ENCODE measurements at places on chromosomes 2 and 18.

DNA sequence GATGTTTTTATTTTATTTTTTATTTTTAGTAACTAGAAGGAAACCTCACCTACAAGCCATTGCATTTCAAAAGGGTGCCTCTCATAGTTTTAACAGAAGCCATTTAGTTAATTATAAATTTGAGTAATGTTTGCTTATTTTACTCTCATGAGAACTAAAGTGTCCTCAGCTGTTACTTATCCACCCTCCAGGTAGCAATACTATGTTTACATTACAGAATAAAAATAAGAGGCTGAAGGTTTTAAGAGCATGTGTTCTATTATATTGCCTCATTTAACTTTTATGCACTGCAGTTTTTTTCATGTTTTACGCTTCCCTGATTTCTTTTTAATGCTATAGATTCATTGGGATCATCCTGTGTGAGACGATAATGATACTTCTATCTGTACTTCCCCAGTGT, 235.5 kb downstream of the THSD7B start:
- no peak for DNase-seq

DNA sequence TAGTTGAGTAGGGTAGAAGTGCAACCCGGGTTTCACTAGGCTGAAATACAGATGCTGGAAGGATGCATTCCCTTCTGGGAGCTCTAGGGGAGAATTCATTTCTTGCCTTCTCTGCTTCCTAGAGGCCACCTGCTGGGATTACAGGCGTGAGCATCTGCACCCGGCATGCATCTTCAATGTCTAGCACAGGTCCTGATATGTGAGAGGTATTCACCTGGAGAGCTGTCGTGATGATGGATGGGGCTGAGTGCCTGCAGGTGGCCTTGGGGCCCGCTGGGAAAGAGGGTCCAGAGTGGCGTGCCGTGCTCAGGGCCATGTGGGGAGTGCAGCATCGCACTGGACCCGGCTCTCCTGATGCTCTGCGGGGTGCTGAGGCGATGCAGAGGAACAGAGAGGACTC, 6.6 kb upstream of the NTSR2 start:
- DNase-seq: no peak

DNA sequence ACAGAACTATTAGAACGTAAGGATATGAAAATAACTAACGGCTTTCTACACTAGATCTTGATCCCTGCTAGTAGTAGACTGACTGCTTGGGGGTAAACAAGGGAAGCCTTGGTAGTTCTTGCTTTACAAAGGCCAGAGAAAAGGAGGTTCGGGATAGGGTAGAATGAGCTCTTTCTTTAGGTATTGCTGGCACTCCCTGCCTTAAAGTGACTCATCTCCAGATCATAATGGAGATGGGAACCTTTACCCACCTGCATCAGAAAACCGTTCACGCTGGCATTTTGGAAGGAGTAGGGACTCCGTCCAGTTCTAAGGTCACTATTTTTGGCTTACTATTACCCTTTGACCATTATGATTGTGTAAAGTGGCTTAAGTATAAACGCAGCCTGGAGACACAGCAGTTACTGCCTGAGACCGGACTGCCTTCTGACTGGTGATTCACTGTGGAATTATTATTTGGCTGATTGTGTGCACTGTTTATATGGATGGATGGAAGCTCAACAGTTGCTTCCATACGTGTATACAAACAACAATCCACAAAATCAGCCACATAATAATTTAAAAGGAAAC, 482.5 kb downstream of the STK39 start:
- no peak for DNase-seq

DNA sequence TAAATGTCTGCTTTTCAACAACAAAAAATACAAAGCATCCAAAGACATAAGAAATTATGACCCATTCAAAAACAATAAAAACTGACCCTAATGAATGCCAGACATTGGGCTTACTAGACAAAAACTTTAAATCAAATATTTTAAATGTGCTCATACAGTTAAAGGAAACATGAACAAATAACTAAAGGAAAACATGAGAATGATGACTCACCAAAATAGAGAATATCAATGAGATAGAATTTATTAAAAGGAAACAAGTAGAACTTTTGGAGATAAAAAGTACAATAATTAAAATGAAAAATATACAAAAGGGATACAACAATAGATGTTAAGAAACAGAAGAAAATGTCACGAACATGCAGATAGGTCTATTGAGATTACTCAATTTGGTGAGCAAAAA, 110.6 kb downstream of the TRABD2A start:
- no peak for DNase-seq

DNA sequence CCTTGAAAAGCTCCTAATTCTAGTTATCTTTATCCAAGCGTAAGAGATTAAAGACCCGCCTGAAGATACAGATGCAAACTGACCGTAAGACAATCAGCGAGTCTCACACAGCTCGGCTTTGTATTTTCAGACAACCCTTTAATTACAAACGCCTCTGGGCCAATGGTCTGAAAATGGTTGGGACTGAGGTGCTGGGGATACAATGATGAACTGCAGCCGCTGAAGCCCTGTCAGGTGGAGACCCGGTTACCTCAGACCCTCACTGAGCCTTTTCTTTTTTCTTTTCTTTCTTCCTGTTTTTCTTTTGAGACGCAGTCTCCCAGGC, 715 bp upstream of the CFAP36 start:
- DNase-seq: no peak

DNA sequence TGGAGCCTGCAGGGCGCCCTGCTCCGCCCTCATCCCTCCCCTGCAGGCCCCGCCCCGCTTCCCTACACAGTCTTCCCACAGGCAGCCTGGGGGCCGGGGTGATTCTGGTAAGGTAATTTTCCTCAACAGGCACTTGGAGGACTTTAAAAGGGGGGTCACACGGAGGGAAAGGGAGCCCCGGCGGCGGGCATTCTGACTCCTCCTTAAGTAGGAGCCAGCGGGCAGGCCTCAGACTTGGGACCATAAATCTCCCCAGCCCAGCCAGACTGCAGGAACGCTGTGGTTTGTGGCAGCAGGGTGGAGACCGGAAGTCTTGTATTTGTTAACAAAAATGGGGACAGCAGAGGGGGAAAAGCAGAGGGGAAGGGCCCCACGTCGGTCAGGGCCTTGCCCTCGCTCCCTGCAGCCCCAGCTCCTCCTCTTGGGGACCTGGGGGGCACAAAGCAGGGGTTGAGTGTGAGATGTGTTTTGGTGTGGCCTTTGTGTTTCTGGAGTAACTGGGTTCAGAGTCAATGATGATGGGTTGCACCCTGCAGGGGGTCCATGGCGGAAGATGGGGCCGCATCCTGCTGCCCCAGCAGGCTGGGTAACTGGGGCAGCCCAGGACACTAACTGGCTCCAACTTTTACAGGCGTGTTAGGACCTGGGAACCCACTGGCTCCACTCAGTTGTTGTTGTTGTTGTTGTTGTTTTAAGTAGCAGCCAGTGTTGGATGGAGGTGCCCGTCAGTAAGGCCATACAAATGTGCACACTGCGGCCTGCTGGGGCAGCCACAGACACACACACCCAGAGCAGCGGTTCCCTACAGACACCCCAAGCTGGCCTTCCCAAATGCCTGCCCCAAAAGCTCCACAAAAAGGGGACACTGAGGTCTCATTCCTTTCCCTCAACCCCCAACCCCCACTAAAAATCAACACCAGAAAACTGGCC, 27.7 kb downstream of the SMAD7 start:
- peak; percentile 47 for DNase-seq

DNA sequence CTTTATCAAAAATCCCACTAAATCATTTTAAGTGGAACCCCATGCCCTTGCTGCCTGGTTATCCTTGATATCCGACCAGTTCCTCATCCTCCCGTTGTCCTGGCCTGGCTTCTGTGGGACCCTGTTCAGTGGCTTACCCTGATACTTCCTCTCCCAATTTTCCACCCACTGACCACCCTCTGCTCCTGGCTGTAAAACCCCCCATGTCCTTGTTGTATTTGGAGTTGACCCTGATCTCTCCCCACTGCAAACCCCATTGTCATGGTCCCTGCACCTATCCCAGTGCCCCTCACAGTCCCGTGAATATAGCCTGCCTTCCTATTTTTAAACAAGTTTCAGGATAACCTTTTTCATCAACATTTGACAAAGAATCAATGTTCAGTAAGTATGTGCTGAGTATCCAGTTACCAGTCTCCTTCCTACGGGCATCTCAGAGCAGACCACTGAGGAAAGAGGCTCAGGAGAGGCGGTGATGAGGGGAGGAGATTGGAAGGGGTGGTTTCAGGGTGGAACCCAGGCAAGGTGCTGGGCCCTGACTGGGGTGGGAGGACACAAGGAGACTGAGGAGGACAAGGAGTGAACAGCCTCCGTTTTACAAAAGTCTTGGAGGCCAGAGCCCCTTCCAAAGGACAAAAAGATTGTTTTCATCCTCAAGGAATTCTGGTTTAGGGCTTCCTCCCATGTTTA, 131.8 kb downstream of the PXDN start:
- no peak for DNase-seq

- no peak for DNase-seq
Observed at GRCh38 chr2:54977149-54977548, 73.1 kb downstream of the RTN4 start.

DNA sequence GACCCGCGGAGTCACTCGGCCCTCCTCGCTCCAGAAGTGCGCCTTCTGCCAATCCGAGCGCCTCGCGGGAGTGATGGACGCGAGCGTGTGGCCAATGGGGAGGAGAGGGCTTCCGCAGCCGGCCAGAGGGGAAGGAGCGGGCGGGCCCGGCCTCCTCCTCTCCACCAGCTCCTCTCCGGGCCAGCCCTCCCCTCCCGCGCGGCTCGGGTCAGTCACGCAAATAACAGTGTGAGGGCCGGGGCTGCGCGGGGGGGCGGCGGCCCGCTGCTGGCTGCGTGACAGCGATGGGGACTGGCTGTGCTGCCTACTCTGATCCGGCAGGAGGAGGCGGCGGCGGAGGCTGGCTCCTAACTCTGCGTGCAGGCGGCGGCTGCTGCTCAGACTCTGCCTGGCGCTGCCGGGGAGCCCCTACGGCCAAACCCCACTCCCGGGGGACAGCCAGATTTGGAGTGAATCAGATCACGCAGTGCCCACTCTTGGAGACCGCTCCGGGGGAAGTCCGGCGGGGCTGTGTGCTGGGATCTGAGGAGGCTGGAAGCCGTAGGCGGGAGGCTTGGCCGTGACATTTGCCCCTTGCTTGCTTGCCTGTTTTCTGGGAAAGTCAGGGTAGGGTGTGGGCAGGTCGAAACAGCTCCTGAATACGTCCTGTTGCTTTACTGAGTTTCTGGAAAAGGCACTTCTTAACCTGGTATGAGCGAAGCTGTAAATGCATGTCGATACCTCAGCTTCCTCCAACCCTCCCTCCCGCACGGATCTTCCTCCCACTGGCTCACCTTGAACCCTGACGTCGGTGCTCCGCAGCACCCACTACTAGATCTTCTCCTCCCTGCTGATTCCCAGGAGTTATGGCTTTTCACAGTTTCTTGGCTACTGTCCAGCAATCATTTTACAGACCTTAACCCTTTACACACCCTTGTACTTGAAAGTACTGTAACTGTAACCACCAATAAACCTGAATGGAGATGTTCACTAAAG, 97.9 kb upstream of the SERTAD2 start:
- DNase-seq: peak; percentile 99

- DNase-seq: no peak
Observed at GRCh38 chr2:45397292-45397691, 213.8 kb downstream of the SRBD1 start.

- no peak for DNase-seq
Observed at GRCh38 chr2:3982160-3982559, 278.8 kb downstream of the DCDC2C start.

- peak; percentile 5 for DNase-seq
Observed at GRCh38 chr2:16226943-16227664, 286.8 kb downstream of the MYCN start.

DNA sequence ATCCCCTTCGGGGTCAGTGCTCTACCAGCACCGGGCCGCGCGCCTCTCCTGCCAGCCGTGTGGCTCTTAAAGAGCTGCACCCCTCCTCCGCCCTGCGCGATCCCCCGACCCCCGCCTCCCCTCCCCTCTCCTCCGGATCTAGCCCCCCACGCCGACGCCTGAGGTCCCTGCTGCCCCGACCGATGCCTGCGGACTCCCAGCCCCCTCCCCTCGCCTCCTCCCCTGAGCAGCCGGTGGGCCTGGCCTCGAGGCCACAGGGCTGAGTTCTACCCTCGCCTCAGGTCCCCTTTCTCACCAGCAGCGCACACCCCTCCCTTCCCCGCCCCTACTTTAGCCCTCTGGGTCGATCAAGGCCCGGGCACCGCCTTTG, 5.8 kb upstream of the SIX3 start:
- DNase-seq: no peak

DNA sequence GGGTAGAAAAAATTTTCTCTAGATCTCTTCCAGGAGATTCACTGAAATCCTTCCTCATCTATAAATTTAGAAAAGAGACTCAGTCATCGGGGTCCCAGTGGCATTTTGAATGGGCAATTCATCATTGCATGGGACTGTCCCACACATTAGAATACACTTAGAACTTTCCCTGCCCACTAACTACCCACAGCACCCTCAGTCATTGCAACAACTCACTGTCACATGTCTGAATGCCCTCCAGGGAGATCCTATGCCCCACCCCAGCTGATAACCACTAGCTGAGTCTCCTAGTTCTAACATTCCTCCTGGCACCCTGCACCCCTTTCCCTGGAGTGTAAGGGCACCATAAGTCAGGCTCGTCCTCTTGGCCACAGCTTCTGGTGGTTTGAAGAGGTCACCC, 89.6 kb downstream of the INSIG2 start:
- DNase-seq: no peak

DNA sequence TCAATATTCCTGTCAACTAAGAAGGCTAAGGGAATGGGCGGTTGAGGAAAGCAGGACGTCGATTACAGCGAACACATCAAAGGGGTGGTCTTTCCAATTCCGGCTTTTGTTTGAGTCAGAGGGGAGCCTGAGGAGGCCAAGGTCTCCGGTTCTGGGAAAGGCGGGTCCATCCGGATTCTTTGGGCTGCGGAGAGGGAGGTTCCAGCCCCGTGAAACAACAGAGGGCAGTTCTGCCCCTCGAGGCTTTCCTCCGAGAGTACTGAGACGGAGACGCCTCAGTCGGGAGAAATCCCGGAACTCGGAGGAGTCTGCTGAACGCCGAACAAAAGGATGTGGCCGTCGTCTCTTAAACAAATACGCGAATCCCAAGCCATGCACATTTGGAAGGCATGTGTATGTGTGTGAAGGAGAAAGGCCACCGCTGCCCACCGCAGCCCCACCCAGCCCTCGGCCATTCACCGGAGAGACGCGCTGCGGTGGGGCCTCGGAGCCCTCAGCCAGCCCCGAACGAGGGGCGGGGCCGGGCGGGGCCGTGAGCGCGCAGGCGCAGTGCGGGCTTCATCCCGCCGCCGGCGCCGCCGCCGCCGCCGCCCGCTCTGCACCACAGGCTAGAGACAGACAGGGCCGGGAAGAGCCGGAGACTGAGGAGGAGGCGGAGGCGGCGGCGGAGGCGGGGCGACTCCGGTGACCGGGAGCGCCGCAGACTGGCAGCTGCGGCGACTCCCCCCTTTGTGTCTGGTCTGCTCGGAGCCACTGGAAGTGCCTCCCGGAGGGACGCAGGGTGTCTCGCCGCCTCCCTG, at the start of gene BMPR2:
Gene BMPR2 (plus strand): TSS at position 719 of the 800 bp plus-strand sequence. CDS start 1,148 bp downstream, outside the sequence.
- DNase-seq: peak; percentile 92

GRCh38 chr2:206820807-206821206, 55.4 kb downstream of the FASTKD2 start:
- DNase-seq: no peak

DNA sequence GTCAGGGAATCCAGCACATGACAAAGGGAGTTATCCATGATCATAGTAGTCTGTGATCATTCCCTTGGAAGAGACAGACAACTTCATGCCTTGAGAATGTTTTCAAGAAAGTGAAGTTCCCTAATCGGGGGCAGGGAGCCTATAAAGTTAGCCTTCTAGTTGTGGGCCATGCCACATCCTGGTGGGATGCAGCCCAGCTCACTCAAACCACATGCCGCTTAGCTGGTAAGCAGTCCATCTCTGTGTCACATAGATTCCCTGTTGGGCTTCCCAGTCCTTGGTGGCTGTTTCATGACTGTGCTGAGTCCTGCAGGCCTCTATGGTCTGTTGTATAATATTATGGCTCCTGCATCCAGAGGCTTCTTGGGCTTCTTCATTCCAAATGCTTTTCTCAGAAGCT, 11.4 kb upstream of the ARHGAP25 start:
- DNase-seq: no peak

All from body of pancreas (tissue), 4 donors.